Anterior cingulate cortex (tissue), 58 donors: ENCODE measurements at places on chromosomes 2 and 18.

GRCh38 chr2:239769554-239770245 is 255.4 kb downstream of the NDUFA10 start:
- DNase-seq, result no peak

DNA sequence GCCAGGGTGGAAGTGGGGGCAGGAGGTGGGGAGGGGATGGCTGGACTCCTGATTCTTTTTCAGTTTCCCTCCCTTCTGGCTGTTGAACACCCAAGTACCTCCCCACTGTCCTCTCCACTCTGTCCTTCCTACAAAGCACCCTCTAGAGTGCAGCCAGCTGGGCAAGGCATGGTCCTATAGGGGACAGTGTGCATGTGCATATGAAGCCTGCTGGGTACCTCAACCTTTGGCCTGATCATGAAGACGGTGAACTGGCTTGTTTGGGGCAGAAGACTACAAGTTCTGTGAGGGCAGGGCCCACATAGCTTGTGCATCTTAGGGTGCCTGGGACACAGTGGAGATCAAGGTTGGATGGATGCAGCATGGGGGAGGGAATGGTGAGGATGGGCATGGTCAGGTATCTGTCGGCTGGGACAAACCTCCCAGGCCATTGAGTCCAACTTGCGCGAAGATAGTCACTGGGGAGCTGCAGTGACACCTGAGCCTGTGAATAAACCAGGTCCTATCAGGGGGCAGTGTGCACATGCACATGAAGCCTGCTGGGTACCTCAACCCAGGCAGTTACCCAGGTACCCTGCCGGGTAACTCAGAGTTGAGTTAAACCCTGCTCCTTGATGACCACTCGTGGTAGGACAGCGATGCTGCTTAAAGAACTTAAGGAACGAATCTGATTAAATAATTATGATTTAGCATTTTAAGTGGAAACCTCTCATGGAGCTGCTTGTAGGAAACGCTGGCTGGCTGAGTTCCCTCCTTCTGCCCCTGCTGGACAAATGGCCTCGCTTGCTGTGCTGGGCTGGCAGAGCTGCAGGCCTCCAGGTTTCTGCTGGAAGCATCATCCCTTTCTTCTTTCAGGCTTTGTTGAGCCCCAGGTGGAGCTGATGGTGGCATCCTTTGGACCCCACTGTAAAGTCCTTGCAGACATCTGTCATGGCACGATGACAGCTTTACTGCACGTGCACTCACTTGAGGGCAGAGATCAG is 84.0 kb downstream of the POLR1A start:
- no peak for DNase-seq

DNA sequence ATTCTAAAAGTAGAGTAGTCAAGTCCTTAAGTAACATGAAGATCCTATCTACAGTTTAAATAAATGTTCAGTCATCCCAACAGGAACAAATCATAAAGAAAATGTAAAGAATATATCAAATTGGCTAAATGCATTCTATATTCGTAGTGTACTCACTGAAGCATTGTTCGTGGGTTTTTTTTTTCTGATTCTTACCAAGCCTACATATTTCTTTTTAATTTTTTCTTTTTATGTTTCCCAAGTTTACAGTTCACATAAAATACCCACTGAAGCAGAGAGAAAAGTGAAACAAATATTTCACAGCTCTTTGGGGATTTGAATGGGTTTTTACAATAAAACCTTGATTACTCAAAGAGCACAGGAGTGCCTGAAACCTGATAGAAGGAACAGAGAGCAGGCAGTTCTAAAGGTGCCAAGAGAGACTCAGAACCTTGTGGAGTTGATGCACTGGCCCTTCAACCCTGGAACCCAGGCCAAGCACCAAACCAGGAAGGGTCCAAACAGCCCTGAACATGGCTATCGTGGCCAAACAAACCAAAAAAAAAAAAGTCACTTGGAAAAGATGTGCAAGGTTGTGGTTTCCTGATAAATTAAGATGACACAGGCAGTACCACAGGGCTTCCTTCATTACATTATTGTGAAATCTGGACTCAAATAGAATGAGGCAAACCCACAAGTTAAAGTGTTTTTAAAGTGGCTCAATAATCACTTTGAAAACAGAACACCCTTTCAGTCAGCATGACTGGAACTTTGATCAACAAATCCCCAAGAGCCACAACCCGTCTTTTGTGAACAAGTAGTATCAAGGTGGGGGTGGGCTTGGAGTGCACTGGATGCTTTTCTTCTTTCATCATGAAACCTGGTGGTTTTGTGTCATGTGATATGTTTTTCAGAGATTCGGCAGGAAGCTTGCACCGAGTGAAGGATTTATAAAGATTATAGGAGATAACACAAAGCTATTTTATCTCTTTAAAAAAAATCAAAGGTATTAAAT is 245.0 kb upstream of the FN1 start:
- DNase-seq, result no peak

DNA sequence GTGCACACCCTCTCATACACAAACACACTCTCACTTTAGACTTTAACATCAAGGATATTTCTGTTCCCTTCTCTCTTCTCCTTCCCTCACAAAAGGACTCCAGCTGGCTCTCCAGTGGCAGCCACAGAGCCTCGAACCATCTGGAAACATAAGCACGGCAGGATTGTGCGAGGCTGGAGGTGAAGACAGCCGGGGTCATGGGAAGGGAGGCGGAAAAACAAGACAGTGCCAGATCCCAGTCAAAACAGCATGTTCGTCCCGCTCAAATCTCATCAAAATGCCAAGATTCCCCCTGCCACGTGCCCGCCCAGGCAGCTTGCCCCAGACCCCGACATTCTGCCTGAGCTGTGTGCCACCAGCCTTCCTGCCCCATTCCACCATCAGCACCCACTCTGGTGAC is 180.3 kb downstream of the ZBTB7C start:
- DNase-seq, result no peak

GRCh38 chr18:12295389-12296086 is 12.5 kb upstream of the TUBB6 start:
- no peak for DNase-seq

DNA sequence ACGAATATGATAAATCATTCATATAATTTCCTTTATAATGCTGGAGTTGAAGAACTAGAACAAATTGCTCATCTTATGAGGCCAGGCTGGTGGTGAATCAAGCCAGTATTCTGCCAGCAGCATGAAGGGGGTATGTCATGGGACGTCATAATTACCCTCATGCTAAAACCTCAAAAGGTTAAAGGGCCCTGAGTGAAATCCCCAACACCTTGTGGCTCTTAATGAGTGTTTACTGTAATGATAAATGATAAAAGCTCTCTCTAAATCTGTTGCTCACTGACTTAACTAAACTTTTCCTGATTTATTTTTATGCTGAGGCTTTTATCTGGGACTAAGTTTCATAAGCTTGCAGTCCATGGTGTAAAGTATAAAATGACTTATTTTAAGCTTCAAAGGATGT is 18.3 kb upstream of the NEDD4L start:
- DNase-seq, result no peak

- no peak for DNase-seq
These were observed 62.0 kb upstream of the ATL2 start for GRCh38 chr2:38438883-38439612.

- DNase-seq, result no peak
These were observed 118.3 kb upstream of the FAM136A start for GRCh38 chr2:70420143-70420542.

- DNase-seq, result no peak
These were observed 126.2 kb upstream of the EML6 start for GRCh38 chr2:54597153-54597848.
